Caudate nucleus (tissue), 63 donors: ENCODE measurements at places on chromosomes 4 and X.

DNA sequence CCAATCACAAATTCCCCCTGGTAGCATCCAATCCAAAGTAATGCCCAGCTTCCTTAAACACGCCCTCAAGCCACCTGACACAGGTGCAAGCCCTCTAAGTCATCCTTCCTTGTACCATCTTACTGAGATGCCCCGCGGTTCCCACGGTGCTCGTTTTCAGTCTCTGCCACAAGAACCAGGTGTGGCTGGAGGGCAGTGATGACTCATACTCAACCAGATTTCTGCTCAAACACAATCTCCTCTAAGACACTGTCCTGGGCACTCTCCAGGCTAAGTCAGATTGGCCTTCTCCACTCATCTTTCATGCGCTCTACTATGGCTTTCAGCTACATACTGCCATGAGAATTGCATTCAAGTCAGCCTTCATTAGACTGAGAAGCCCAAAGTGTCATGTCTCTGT lies 3.5 kb downstream of the SH3KBP1 start:
- no peak for DNase-seq

GRCh38 chr4:7111441-7111840 lies 43.6 kb upstream of the GRPEL1 start:
- DNase-seq, result no peak

GRCh38 chr4:8163436-8164193 lies 5.0 kb upstream of the ABLIM2 start:
- no peak for DNase-seq

- DNase-seq, result no peak
Observed at GRCh38 chr4:107896646-107897045, 34.7 kb upstream of the CYP2U1 start.

DNA sequence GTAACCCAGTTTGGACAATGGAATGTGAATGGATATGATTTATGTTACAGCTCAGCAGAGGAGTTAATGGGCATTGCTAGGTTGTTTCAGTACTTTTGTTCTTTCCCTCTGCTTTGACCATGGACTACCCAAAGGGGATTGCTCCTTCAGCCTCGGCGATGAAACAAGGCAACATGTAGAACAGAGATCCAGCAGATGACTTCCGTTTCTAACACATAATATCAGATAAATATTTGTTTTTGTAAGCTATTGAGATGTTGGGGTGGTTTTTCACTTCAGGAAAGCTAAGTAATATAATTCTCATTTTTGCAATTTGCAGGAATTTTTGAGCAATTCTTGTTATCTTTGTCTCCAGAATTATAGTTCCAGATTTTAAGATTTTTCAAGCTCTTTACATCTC lies 934.6 kb upstream of the GRID2 start:
- no peak for DNase-seq

DNA sequence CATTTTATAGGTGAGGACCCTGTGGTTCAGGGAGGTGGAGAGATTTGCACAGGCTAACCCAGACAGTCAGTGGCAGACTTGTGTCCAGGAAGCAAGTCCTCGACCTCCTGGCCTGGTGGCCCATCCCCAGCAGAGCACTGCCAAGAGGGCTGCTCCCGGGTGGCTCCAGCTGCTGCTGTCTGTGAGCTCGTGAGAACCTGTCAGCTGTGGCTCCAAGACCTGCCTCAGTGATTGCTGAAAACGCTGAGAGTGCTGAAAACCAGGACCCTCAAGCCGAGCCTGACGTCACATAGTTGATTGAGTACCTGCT lies 74.2 kb downstream of the RTL9 start:
- DNase-seq, result no peak

GRCh38 chrX:31209005-31209628 lies 137.3 kb upstream of the FTHL17 start:
- no peak for DNase-seq

DNA sequence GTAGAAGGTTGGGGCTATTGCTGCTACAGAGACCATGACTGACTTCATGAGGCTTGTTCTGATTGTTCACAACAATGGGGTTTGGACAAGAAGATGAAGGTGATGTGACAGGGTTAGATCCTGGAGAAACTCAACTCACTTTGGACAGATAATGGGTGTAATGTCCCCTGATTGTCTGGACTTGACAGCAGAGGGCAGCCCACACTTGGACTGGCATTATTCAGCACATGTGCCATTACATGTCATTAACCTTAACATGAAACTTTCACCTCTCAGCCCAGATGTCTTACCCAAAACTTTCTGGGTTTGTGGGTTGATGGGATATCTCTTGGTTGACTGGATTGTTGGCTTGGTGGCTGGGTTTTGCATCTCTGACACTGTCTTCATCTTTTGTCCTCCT lies 101.5 kb downstream of the MXRA5 start:
- no peak for DNase-seq

- DNase-seq, result no peak
Observed at GRCh38 chr4:95465010-95465409, 83.8 kb downstream of the UNC5C start.

- no peak for DNase-seq
Observed at GRCh38 chrX:121160987-121161386, 113.6 kb downstream of the GLUD2 start.

DNA sequence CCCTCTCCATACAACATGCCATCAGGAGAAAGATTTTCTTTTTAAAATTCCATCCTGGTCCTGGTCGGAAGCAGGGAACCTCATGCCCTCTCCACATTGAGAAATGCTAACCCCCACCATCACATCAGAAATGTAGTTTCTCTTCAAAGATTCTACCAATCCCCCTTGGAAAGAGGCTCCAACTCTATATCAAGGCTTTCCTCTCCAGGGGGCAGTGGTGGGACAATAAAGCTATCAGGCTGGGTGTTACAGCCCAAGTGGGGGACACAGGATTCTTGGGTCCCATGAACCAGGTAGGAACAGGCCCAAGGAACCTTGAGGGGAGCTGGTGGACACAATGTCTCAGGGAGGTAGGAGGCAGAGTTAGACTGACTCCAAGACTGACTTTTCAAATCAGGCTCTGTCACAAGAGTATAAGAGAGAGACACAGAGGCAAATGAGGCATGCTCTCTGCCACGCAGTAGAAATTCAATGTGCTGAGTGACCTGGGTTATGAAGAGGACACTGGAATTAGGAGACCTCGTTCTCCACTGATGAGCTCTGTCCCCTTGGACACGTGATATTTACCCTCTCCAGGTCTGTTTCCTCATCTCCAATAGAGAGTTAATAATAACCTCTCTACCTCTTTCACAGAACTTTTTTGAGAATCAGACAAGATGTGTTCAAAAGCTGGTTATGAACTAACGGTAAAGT lies 4.5 kb downstream of the GJB1 start:
- DNase-seq, result no peak

DNA sequence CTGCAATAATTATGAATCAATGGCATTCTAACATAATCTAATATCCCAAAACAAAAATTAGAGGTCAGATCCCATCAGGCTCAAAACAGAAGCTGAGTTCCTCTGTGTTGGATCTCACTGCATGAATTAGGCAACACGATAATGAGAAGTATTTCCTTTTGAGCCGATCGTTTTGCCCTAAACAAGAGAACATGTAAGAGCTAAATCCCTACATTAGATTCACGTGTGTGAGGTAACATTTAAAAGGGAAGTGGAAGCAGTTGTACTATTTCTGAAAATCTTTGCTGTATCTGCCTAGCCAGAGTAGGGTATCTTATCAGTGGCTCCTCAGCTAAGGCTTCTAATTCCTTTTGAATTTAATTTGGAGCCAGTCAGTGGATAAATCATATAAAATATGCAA lies 115.6 kb downstream of the C4orf51 start:
- no peak for DNase-seq

DNA sequence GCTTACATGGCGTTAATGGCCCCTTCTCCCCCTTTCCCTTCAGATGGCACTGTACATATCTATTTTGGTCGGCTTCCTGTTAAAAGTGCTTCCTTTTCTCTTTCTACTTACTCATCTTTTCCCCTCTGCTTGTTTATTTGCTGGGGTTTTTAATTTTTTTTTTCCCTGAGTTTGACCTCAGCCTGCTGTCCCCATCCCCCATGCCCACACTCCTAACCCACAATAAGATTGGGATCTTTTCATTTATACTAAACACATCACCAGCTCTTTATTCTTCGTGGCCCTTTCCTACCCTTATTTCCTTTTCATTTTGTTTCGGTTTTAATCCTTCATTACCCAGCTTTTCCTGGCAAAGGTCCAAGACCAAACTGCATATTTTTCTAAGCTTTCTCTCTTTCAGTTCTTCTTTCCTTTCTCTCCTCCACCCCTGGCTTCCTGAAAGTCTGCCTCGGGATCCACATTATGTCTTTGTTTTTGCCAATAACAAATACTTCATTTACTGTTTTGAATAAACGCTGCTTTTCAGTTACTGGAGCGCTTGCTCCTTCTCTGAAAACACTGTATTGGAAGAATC lies 152.0 kb upstream of the USP9X start:
- no peak for DNase-seq

DNA sequence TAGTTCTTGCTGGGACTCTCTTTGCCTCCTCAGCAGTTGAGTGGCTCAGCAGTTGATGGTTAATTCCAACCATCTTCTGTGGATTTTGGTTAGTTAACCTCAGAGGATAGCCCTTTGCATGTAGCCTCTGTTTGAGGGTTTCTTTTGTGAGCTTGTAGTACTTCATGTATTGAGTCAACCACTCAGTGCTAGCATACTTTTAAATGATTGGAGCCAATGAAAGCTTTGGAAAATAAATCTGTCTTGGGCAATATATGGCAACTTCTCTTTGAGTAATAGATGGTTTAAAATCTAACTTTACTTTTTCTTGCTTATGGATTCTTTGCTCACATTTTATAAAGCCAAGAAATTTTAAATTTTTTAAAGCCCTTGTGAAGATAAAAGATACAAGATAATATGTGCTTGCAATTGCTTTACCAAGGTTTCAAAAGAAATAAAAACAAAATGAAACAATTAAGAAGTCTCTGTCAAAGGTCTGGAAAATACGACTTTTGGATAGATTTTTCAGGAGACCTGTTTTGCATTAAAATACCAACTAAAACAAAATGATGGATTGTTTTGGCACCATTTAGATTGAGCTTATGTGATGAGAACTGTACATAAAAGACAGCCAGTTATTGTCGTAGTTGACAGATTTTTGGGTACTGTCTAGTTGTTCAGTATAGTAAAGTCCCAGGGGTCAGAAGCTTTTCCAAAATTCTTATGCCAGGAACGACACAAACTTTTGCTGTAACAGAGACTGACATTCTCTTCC lies 181.9 kb downstream of the SPRY1 start:
- no peak for DNase-seq

DNA sequence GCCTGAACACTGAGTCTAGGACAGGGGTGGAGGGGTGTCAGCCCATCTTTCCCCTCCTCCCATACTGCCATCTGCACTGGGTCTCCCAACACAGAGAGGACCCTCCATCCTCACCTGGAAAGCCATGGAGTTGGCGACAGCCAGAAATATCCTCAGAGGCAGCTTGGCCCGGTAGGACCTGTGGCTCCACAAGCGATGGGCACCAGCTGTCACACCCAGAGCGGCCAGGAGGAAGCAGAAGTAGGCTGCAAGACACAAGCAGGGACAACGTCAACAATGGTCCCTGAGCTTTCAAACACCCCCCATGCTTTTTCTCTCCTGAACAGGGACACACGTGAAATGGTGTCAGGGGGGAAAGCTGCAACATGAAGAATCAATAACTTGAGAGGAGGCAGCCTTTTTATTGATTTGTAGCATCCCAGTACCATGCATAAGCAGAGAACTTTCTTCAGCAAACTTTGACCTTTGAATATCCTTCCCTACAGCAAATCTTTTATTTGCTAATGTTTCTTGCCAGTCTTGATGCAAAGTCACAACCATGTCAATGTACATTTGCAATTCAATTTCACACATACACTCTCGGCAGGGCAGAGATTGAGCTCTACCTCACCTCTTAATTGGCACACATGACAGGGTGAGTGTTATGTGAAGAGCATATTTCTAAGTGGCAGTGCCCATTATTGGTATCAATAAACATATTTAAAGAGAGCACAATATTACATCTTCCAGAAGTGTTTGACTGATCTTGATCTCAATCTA lies 93.2 kb downstream of the SCD5 start:
- no peak for DNase-seq

GRCh38 chrX:10512258-10512657 lies 108.1 kb downstream of the MID1 start:
- DNase-seq, result no peak

DNA sequence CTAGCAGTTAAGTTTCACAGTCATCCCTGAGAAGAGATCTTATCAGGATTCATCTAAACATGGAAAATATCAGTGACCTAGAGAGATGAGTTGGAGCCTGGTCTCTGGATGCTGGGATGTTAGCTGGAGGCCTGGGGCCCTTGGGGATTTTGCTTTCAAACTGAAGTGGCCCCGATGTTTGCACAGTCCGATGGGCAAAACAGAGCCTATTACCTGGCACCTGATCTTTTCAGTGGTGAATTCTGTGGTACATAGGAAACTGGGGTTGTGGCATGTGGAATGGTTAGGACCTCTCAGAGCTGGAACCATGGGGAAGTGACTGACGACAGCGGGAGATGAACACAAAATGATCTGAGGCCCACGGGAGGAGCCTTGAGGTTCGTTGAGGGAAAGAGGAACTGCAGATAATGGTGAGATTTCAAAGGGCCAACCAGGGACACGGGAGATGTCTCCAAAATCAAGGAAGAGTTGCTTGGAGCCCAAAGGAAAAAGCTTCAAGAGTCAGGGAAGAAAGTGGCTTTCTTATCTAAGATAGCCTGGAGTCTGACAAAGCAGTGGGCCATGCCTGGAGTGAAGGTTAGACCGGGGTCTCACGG lies 17.8 kb upstream of the TENM3 start:
- no peak for DNase-seq

DNA sequence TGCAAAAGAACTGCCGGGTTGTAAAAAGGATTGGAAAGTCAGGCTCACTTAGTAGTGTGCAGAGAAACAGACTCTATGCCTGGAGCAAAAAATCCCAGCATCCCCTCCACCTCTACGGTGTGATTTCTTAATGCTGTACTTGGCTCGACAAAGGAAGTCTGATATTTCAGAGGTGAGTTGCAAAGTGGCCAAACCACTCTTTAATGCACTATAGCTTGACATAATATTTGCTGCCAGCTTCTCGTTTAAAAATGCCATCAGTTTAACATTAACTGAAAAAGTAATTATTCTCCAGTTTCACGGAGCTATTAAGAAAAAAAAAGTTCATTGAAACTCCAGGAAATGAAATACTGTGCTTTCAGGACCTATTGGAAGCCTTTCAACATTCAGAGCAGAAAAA lies 448.3 kb upstream of the ZFP42 start:
- no peak for DNase-seq

GRCh38 chr4:169238445-169238844 lies 32.3 kb downstream of the SH3RF1 start:
- DNase-seq, result no peak

- DNase-seq, result no peak
Observed at GRCh38 chr4:147814376-147814775, 82.5 kb downstream of the ARHGAP10 start.

DNA sequence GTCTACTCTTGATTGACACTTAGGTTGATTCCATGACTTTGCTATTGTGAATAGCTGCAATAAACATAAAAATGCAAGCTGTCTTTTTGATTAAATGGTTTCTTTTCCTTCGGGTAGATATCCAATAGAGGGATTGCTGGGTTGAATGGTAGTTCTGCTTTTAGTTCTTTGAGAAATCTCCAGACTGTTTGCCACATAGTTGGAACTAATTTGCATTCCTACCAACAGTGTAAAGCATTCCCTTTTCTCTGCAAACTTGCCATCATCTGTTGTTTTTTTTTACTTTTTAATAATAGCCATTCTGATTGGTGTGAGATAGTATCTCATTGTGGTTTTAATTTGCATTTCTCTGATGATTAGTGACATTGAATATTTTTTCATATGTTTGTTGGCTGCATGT lies 122.2 kb upstream of the PRKG2 start:
- DNase-seq, result no peak
